ENCODE measurements at places on chromosomes 2 and 18.

- no peak for DNase-seq
Observed at GRCh38 chr2:227192491-227192890, 28.1 kb downstream of the COL4A3 start.

DNA sequence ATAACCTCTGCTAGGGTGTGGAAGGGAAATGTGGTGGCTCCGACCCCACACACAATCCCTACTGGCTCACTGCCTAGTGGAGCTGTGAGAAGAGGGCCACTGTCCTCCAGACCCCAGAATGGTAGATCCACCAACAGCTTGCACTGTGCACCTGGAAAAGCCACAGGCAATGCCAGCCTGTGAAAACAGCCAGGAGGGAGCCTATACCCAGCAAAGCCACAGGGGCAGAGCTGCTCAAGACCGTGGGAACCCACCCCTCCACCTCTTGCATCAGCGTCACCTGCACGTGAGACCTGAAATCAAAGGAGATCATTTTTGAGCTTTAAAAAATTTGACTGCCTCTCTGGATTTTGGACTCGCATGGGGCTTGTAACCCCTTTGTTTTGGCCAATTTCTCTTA, 249.0 kb upstream of the CDH2 start:
- no peak for DNase-seq

DNA sequence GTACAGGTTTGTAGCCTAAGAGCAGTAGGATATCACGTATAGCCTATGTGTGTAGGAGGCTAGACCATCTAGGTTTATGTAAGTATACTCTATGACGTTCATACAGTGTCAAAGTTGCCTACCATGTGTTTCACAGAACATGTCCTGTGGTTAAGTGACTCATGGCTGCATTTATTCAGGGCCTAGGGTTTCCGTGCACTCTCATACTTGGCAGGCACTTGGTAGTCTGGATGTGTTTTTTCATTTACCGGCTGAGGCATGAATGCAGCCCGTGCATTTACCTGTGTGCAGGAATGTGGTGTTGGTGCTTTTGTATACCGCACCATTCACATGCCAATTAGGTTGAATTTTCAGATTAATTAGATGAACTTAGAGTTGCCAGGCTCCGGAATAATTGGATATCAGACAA, 43.4 kb downstream of the MYL12B start:
- DNase-seq = no peak

DNA sequence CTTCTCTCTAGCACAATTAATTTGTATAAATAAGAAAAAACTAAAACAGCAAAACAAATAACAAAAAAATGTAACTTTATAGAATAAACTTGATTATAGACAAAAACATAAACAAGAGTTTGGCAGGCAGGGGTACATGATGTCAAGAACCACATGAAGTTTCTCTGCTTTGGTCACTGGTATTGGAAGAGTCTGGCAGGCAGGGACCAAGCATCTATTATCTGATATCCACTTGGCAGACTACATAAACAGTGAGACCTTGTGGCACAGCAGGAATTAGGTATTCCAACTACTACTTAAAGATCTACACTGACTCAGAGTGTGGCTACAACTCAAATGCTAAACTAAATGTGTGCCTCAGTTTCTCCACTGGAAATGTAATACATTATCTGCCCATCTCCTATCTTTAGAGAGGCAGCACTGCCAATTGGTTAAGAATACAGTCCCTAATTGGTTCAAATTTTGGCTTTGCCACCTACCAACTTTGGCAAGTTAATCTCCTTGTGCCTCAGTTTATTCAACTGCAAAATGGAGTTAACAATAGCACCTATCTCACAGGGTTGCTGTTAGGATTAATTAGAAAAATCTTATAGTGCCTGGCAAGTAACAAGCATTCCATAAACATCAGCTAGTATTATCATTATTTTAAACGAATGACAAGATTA, 2.7 kb downstream of the MAP4K3 start:
- DNase-seq = no peak

- no peak for DNase-seq
Observed at GRCh38 chr2:236525411-236525997, 44.1 kb upstream of the ACKR3 start.

- no peak for DNase-seq
Observed at GRCh38 chr2:151670346-151670745, 63.9 kb downstream of the NEB start.

DNA sequence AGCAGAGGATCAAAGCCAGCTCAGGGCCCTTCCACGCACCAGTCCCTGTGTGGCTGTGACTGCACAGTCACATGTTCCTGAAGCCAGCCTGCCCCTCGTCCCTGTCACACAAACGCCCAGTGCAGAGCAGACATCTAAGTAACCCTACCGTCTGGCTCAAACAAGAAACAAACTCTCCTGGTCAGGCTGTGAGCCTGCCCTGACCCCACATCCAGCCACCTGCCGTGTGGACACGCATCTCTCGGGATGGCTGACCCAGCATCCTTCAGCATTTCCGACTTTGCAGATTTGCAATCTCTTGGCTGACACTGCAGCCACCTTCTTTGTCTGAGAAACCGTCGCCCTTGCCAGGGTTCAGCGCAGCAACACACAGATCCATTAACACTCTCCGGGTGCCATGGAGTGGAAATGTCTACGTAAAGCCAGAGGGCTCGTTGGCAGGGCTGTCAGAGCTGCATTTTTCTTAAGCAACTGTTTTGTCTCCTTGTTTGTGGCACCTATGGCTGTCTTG, 82.3 kb upstream of the ASAP2 start:
- DNase-seq = no peak

DNA sequence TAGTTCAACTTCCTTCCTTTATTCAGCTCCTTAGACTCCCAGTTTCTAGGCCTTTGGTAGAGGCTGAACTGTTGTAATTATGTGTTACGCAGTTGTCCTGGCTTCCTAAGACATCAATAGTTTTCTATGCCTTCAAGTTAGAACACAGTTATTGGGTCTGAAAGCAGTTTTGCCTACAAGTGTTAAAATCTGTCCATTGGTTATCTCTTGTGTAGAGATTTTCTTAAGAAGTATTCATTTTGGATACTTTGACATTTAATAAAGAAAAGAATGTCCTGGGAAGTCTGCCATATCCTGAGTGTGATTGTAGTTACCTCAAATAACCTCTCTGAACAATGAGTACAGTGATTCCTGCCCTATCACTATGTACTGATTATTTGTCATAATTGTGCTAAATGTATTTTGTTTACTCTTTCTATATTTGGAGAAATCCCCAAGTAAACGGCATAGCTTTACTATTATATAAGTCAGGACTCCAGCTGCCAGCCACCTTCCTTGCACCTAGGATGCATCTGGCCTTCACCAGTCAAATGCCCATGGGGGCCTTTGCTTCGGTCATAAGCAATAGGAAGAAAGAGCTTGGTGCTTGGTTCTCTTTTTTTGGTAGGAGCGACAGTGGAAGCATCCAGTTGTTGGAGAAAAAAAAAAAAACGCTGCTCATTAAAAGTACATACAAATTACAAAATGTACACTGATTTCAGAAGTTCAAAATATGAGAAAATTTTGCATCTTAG, 449.5 kb upstream of the PKDCC start:
- DNase-seq = no peak

- no peak for DNase-seq
Observed at GRCh38 chr2:10229462-10230099, 73.1 kb upstream of the HPCAL1 start.

- no peak for DNase-seq
Observed at GRCh38 chr2:135839713-135840112, 2.7 kb upstream of the LCT start.

DNA sequence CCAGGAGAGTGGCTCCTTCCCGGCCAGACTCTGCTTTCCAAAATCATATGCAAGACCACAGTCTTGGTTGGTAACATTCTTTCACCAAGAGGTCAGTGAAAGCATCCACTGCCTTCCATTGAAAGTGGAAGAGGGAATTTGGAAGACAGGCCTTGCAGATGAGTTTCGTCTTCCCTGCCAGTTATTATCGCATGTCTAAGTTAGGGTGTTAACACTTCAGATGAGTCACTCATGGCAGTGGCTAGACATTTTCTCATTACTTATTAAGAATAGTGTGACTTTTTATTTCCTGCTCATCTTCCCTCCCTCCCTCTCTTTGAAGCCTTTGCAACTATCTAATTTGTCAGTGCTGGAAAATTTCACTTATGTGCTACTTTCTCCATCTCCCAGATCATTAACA, 102.9 kb upstream of the EPB41L3 start:
- no peak for DNase-seq

DNA sequence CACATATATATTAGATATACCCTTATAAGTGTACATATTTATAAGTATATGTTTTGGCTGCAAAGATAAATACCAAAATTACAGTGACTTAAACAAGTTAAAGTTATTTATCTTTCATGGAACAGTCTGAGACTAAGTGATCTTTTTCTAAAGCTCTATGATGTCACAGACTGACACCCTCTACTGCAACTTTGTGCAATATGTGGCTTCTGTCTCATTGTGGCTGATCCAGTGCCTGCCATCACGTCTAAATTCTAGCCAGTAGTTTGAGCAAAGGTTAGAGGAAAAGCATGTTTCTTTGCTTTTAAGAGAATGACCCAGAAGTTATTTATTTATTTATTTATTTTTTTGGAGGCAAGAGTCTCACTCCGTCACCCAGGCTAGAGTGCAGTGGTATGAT, 13.8 kb upstream of the GATA6 start:
- no peak for DNase-seq

DNA sequence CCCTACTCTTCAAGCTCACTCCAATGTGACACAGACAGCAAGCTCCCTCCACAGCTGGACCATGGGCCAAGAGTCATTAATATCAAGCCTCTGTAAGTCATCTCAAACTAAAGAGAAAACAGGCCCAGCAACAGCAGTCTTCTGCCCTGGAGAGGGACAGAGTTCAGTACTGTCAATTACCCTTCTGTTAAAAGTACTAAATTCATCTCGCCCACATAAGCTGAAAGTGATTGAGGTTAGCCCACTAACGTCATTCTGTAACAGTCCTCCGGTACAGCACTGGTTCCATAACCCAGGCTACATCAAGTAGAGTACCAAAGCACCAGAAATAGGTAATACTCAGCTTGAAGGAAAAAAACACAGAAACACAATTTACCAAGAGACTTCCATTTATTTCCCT, 25.9 kb downstream of the THADA start:
- no peak for DNase-seq

DNA sequence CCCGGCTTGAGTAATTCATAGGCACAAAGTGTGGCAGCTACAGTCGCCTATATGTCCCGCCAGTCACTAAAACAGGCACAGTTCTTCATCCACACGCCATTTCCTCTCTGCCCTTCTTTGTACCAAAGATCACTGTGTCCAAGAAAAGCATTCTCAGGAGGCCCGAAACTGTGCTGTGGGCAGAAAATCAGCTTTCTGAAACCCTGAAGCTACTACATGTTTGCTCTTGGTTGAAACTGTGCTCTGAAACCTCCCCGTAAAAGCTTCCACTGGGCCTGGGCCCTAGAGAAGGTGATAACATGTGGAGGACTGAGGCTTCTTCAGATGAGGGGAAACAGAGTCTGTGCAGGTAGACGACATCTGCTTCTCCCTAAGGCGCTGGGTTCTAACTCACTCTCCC, 75.6 kb upstream of the ID2 start:
- no peak for DNase-seq

DNA sequence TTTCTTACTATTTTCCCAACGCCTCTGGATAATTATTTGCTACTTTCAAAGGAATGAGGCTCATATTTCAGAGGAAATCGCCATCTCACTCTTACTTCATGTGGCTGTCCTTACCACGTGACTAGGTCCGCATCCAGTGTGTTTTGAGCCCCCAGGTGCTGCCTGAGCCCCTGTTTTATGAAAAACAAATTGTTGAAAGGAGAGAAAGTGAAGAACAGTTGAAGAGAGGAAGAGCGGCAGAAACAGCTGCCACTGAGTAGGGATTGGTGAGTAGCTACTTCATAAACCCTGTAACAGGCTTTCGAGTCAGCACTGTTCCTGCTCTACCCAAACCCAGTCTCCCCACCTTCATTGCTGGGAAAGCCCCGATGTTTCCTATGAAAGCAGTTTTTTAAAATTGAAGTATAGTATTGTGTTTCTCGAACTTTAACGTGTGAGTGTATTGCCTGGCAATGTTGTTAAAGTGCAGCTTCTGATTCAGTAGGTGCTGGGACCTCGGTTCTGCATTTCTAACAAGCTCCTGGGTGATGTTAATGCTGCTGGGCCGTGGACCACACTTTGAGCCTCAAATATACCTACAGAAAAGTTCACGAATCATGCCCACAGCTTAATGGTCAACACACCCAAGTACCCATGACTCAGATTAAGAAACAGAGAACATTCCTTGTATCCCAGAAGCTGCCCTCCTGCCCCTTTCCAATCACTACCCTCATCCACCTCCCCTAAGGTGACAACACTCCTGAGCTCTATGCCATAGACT, 39.7 kb downstream of the TMEM177 start:
- no peak for DNase-seq

DNA sequence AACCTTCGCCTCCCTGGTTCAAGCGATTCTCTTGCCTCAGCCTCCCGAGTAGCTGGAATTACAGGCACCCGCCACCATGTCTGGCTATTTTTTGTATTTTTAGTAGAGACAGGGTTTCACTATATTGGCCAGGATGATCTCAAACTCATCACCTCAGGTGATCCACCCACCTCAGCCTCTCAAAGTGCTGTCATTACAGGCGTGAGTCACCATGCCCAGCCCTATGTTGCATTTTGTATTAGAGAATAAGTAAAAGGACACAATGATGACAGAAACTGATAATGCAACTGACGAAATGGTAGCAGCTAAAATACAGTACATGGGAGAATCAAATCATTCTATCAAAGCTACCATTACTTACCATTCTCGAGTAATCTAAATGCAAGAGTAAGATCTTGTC, 276.7 kb downstream of the DSEL start:
- DNase-seq = no peak

GRCh38 chr2:71995067-71995665, 152.5 kb downstream of the CYP26B1 start:
- DNase-seq = peak; percentile 25

Measured in Jurkat, Clone E6-1 (cell line).